ENCODE measurements at places on chromosomes 12 and 14.

GRCh38 chr12:4579305-4580102 is 17.5 kb downstream of the DYRK4 start:
- DNase-seq: no peak

DNA sequence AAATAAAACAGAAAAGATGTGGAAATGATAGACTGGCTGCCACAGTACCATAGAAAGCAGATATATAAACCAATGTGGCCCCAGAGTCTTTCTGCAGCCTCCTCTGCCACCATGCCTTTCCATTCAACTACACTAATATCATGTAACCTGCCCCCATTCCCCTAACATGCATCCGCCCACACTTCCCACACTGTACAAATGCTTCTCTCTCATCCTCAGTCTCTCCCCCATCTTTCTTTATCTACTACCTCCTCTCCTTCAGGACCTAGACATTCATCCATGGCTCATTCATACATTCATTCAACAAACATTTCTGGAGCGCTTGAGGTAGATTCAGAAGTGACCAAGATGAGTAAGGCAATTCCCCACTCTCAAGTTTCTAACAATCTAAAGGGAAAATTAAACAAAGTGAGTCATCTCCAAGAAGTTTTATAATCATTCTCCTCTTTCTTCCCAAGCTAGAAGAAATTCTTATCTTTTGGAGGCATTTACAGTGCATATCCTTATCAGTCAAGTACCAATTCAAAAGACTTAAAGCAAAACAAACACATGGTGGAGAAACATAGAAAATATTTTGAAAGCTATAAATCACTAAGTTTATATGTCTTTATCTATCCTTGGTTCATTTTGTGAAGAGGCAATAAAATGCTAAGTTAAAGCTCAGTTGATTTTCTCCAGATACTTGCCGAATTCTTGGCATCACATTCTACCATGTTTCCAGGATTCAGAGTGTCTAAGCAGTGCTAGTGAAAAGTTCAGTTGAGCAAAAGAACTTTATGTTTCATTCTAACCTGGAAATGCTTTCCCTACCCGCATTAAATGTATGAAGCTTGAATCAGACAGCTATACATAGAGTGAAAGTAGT is 70.5 kb upstream of the FRMD6 start:
- no peak for DNase-seq

GRCh38 chr14:74488786-74489397 is 4.2 kb downstream of the NPC2 start:
- DNase-seq: no peak

- no peak for DNase-seq
Measured at GRCh38 chr12:94244165-94245133, 96.1 kb downstream of the PLXNC1 start.

DNA sequence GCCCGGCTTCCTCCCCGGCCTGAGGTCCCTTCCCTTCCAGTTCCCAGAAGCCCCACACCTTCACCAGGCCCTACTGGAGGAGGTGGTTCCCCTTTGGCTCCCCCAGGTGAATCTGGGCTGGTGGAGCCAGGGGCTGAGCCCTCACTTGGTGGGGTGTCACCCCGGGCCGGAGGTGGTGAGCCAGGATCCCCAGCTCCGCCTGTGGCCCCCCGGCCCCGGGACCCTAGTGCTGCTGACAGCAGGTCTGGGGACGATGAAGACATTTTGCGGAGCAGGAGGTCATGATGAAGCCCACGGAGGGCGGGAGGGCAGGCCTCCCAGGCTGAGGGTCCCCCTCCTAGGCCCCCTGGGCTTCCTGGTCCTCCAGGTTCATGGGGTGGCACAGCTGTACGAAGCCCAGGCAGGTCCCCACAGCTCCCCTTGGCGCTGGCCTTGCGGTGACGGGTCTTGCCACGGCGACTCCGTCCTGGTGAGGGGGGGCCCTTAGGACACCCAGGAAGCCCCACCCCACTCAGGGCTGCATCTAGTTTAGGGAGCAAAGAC is 16.6 kb downstream of the MAP3K12 start:
- DNase-seq: no peak

DNA sequence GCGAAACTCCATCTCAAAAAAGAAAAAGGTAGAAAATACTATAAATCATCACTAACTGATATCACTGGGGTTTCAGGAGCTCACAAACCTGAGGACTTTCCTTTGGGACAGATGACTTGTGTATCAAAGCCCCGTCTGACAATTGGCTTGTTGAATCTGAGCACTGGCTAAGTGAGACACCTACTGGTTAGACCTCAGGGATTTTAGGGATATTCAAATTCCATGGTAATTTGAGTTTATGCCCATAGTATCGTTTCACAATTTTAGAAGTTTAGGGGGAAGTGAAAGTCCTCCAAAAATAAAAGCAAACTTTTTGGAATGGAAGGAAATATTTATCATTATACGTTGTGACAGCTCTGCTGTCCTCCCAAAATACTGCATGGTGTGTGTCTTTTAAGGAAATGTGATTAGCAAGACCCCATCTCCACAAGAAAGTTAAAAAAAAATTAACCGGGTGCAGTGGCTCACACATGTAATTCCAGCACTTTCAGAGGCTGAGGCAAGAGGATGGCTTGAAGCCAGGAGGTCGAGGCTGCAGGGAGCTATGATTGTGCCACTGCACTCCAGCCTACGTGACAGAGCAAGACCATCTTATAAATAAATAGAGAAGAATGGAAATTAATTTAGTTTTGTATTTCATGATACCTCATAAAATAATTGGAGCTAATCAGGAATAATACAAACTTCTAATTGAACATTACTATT is 49.2 kb downstream of the FBXL14 start:
- DNase-seq: no peak

DNA sequence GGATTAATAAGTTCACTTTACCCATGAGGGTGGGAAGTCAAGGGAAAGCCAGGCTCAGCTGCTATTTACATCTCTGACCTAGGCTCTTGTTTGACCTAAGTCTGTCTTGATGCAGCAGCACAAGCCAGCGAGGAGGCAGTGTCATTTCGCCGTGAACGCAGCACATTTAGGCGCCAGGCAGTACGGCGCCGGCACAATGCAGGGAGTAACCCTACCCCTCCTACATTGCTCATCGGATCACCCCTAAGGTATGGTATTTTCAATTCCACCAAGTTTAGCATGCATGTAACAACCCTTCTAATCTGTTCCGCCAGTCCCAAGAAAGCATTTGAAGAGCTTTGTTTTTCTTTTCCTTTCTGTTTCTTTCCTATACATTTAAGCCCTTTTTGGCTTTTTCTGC is 81.2 kb downstream of the PCNX1 start:
- no peak for DNase-seq
